NCI-H526 treated with DMSO at 0.1 percent for 48 hours (cell line): ENCODE measurements at places on chromosomes 2 and 18.

GRCh38 chr18:5478261-5478660 is 65.5 kb downstream of the EPB41L3 start:
- no peak for DNase-seq

- DNase-seq: no peak
These were observed 61.8 kb downstream of the RNF144A start for GRCh38 chr2:6978991-6979390.

- no peak for DNase-seq
These were observed 203.5 kb upstream of the SALL3 start for GRCh38 chr18:78776151-78776550.

GRCh38 chr2:113334147-113334546 is 55.4 kb upstream of the PAX8 start:
- DNase-seq: no peak

- no peak for DNase-seq
These were observed 26.8 kb upstream of the HAAO start for GRCh38 chr2:42819160-42819559.

DNA sequence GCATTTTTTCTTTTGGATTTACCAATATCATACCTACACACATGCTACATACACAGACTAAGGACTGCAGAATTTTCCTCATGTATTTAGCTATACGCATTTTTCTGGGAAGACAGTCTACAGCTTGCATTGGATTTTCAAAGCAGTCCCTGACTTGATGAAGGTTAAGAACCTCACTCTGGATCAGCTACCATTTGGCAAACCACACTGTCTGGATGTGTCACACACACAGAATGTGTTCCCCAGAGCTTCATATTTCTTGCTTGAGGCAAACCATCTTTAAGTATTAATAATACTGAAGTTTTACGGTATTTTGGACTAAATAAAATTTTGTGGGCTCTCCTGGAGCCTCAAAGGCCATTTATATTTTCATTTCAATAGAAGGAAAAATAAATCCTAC is 102.3 kb downstream of the TCF4 start:
- DNase-seq: no peak

DNA sequence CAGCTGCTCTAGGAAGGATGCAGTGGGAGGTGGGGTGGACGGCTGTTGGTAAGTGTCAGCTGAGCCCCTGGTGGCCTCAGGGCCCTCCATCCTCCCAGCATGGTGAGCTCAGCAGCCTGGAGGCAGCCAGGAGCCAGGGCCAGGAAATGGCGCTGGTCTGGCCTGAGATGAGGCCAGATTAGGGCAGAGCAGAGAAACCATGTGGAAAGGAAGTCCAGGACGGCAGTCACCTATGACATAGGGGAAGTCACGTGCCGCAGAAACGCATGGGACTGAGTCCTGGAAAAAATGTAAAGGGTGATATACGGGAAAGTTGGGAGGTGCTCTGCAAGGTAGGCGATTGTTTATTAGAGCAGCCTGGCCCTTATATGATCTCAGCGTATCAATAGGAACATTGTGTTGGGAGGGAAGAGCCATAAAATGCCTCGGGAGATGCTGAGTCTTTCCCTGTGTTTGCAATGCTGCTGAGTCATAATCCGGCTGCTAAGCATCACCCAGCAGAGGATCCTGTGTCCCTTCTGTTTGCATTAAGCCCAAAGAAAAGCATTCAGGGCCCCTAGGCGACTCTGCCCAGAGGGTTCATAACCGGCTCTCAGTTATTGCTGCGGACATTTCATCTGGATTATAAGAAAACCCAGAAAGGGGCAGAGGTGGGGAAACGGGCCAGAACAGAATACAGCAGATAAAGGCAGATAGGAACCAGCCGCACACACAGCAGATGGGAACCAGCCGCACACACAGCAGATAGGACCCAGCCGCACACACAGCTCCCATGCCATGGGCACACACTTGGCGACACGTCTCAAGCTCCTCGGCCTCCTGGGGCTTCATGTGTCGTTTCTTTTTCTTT is 30.3 kb upstream of the B3GNT7 start:
- peak; percentile 56 for DNase-seq

DNA sequence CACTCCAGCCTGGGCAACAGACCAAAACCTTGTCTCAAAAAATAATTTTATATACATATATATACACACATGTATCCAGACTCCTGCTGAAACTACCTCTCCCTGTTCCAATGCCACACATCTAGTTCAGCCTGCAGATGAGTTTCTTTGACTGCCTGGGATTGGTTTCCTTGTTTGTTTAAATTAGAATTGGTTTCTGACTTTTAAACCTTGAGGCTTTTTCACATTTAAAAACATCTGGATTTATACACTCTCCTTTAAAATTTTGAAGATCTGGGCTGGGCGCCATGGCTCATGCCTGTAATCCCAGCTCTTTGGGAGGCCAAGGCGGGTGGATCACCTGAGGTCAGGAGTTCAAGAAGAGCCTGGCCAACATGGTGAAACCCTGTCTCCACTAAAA is 21.8 kb upstream of the CXCR1 start:
- no peak for DNase-seq

- no peak for DNase-seq
These were observed 874 bp downstream of the NDUFAF7 start for GRCh38 chr2:37232131-37232933.

GRCh38 chr2:151776367-151776766 is 42.1 kb upstream of the NEB start:
- DNase-seq: no peak

DNA sequence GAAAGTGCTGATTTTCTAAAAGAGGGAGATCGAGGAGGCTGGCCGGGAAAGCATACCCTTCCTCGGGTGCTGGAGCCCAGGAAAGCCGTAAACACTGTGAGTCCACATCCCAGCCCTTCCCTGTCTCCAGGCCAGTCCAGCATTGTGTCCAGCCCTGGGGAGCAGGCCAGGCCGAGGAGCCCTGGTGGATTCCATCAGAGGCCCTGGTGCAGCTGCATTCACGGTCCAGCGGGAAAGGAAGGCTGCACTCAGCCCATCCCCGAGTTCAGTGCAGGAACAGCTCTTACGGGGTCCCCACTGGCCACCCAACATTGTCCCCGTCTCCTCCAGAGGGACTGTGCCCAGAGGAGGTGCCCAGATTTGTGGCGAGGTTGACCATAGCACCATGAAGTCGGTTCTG is 218.6 kb downstream of the KLHL29 start:
- no peak for DNase-seq
